Renal pelvis (tissue), 12 donors: ENCODE measurements at places on chromosomes 1 and 21. TPM values are rescaled to one million over a fixed set of nuclear protein-coding genes. Genes with fewer than 3 reads are reported as not detected.

DNA sequence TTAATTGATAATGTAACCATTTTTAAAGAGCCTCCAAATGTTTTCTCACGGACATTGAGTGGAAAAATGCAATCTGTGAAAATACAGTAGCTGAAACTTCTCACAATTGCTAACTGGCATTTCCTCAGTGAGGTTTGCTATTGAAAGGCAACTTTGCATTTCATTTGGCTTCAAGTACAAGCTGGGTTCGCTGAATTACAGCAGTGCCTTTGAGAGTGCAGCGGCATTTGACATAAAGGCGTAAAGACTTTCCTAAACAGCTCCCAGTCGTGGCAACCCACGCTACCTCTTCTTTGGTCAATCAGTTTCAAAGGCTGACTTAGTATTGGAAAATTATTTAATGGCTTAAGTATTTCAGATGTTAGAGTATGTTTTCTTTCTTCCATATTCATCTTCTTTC, 39.3 kb upstream of the ZBTB18 start:
- no peak for DNase-seq

DNA sequence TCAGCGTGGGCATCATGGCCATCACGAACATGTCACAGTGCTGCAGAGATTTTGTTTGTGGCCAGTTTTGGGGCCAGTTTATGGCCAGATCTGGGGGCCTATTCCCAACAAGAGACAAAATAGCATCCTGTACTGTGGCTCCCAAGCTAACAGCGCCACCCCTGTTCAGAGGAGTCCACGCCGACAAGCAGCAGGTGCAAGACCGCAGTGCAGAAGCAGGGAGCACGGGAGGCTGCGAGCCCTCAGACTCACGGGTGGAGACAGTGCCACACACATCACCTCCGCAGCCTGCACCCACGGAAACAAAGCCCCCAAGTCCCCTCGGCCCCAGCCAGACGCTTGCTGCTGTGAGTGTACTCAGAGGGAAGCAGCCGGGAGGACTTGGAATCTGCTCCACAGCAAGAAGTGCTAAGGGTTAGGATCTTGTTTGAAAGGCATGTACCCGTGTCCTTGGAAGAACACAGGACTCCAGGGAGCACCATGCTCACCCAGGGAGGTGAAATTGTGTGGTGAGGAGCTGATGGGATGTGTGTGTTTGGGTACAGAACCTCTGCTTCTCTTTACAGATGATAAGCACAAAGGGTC, 7.1 kb downstream of the TCP10L start:
- no peak for DNase-seq

DNA sequence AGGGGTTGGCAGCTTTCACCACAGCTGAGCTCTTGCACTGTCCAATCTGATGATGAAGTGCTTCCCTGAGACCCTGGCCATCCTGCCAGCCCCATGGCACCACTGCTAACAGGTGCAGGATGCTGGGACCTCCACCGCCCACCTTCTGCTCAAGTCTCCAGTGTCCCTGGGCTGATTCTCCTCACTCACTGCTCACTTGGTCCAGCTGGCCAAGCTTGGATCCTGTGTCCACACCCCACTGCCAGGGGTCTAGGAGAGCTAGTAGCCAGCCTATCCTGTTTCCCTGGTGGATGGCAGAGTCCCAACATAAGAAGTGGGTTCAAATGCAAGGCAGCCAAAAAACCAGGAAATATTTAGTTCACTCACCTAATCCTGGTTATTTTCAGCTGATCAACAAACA, 217.2 kb upstream of the IRF2BP2 start:
- no peak for DNase-seq

DNA sequence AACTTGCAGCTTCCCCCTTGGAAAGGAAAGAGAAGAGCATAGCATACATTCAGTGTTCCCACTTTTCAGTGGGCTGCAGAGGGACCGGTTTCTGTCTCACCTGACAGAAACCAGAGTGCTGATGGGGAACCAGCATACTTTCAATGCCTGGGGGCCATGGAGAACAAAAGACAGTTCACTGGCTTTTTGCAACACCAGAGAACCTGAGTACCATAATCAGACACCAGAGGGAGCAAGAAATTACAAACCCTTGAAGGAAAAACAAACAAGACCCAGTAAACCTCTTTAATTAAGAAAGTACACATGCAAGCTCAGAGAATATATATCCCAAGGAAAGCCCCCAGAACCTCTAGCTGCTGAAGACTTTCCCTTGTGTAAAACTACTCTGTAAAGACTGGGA, 51.1 kb downstream of the CSMD2 start:
- DNase-seq, result peak; percentile 11

DNA sequence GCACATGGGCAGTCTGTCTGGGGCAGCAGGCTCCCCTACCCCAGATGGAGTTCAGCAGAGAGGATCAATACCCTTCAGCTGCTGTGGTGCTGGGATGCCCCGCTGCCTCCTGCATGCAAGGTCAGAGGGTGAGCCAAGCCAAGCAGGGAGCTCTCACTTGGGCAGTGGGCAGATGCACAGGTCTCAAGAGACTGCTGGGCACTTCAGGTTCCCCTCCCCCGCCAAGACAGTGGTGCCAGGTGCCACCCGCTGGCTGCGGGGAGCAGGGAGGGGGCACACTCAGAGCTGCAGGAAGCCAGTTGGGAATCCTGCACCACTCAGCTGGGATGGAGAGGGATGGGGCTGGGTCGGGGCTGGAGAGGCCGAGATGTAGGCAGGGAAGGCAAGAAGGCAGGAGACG, 15.8 kb upstream of the EVA1B start:
- no peak for DNase-seq

- peak; percentile 24 for DNase-seq
Observed at GRCh38 chr1:86913399-86913895, 479 bp downstream of the SELENOF start.

DNA sequence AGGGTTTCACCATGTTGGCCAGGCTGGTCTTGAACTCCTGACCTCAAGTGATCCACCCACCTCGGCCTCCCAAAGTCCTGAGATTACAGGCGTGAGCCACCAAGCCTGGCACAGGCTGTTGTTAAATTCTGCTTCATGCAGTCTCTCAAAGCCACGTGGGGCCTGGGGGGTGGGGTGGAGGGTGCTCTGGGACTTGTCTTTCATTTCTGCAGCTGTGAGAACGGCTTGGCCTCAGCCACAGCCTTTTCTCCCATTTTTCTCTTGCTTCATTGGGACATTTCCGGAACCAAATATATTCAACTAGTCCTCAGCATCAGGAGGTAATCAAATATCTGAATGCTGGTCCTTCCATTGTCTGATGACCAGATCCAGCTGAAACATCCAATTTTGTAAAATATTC, 27.6 kb upstream of the KCNE2 start:
- no peak for DNase-seq

- peak; percentile 71 for DNase-seq
Observed at GRCh38 chr1:13901039-13901438, 201.1 kb downstream of the PRDM2 start.

GRCh38 chr1:96487394-96487793, 234.2 kb upstream of the PTBP2 start:
- no peak for DNase-seq

DNA sequence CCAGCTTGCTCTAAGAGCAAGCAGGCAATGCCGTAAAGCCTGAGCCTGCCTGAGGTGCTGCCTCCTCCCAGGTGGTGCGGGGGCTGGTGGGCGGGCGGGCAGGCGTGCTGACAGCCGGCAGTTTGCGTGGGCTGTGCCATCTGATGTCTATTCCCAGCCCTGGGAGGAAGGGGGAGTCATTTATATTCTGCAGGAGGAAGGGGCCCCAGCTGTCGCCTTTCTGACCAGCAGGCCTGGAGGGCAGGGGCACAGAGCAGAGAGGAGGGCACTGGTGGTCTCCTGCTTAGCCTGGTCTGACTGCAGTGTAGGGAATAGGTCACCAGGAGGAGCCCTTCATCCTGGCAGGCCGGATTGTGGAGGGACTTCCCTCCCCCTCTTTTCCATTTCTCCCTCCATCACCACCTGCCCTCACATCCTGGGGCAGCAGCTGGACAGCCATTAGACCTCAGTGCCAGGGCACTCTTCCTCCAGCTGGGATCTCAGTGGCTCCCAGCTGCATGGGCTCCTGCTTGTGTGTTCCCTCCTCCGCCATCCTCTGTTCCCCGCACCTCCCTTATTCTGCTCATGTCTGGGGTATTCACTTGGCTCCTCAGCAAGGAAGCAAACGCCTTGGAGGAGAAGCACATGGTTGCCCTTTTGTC, 4.4 kb downstream of the CYB561D1 start:
- DNase-seq, result peak; percentile 83

- DNase-seq, result no peak
Observed at GRCh38 chr1:232944347-232944746, 6.1 kb upstream of the NTPCR start.

FAM72A gene
- polyA plus RNA-seq, result 6.6 TPM

PADI1 gene
- 0.06 TPM for polyA plus RNA-seq

FCGR1A gene
- 2.5 TPM for polyA plus RNA-seq

NES gene
- 171 TPM for polyA plus RNA-seq

PRELP gene
- 3.9 TPM for polyA plus RNA-seq

CORT gene
- 2.7 TPM for polyA plus RNA-seq
